Stimulated activated CD8-positive, alpha-beta memory T cell treated with anti-CD3 and anti-CD28 coated beads, Interleukin-4, amount 100 ng/mL, for 1 hour (primary cell): ENCODE measurements at places on chromosomes 5 and 9.

GRCh38 chr5:157575381-157576020 is at the start of gene ADAM19:
ADAM19 (minus strand) TSS chr5:157575775; CDS start chr5:157575696, 79 bp downstream.
- peak; percentile 32 for DNase-seq

- no peak for DNase-seq
These were observed 2.8 kb upstream of the PRLR start for GRCh38 chr5:35233121-35233520.

GRCh38 chr9:111857555-111858211 is 38.9 kb upstream of the UGCG start:
- DNase-seq, result no peak

DNA sequence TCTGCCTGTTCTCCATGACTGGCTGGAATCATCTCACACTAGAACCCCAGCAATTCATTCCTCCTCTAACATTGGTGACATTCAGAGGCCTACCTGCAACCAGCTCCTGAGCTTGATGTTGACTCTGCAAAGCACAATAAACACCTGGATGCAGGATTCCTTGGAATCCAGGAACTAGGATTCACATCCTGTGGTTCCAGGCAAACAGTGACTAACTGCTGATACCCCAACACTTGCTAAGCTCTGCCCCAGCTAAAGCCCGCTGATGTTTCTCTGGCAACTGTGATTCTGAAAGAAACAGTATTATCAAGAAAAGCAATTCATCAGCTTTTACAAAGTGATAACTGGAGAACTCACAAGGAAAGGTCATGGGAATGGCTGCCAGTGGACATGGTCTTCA is 29.2 kb downstream of the SUSD1 start:
- DNase-seq, result no peak

- no peak for DNase-seq
These were observed 302.7 kb downstream of the EPB41L4A start for GRCh38 chr5:112116371-112116770.

- DNase-seq, result no peak
These were observed at the start of gene ARL14EPL for GRCh38 chr5:116032094-116032517. ARL14EPL (plus strand) TSS chr5:116032472; CDS start chr5:116051466, 18,994 bp downstream.

DNA sequence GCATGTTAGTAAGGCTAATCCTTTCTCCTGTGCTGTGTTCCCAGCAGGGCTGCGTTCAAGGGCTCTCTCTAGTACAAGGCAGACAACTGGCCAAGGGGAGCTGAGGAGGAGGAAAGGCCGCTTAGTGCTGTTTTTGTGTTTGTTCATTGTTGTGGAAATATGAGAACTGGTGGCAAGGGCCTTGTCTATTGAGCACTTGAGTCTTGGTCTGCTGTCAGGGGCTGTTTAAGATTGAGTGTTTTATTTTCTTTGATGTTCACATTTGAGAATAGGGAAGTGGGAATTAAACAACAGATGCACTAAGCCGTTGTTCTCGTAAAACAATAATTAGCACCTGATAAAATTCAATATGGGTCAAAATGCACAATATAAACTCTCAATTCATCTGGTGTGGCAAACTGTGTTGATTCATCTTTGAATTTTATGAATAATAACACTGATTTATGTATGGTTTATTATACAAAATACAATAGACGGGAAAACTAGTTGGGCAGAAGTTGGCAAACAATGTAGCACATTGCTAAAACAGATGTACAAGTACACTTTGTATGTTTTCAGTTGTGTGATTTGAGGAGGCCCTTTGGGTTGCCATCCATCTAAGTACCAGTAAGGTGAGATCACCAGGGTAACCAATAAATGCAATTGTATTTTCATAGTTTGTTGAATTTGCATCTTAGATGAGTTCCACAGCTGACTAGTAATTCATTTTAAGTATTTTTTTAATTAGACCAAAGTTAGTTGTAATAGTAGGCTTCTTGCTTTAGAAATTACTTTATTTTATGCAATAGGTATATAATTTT is 97.6 kb upstream of the GRHPR start:
- no peak for DNase-seq

DNA sequence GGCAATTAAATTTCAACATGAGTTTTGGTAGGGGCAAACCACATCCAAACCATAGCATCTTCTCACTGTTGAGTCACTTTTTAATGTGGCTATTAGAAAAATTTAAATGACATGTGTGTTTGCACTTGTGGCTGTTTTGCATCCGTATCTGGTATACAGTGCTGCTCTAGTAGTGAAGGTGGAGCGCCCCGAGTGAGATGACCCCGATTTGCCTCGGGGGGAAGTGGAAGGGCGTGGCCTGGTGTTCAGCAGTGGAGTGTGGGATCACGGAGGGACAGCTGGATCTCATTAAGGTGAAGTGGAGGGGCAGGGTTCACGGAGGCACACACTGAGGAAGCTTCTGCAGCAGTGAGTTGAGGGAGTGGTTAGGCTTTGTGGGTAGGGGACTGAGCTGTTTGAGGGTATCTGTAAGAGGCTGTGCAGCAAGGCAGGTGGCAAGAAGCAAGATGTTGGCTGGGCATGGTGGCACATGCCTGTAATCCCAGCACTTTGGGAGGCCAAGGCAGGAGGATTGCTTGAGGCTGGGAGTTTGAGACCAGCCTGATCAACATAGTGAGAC is 6.2 kb upstream of the GMCL2 start:
- DNase-seq, result no peak

DNA sequence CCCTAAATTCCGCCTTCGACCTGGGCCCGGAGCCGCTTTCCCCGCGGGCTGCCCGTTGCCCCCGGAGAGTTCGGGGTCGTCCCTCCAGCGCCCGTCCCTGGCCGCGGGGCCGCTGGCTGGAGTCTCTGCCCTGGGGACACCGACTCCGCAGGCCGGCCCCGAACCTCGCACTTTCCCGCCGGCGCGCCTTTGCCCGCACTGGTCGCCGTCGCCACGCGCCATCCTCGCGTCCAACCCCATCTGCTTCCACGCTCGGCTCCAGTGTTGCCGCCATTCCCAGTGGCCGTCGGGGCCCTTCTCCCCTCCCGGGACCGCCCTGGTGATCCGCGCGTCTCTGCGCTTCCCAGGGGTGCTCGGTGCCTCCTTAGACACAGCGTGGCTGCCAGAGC is 11.0 kb downstream of the LHX3 start:
- DNase-seq, result no peak

GRCh38 chr9:119522381-119522780 is 153.1 kb upstream of the BRINP1 start:
- no peak for DNase-seq

DNA sequence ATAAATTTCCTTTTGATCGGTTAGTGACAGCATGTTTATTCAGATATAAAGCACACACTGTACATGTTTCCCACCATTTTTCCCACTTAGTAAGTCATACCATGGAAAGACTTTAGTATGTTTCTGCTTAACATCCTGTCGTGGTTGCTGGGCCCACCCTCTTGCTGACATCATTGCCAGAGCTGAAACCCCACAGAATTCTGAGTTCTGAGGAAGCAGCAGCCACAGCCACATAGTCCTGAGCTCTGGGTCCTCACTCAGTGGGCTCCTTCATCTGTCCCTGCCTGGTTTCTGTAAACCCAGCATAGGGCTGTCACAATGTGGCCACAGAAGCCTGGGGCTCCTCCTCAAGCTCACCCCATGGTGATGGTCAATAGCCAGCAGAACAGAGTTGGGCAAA is 441.5 kb downstream of the ENC1 start:
- no peak for DNase-seq

GRCh38 chr9:123329329-123329955 is 26.6 kb upstream of the CRB2 start:
- DNase-seq, result no peak

- no peak for DNase-seq
These were observed 100.3 kb downstream of the FBXW11 start for GRCh38 chr5:171906066-171906570.

DNA sequence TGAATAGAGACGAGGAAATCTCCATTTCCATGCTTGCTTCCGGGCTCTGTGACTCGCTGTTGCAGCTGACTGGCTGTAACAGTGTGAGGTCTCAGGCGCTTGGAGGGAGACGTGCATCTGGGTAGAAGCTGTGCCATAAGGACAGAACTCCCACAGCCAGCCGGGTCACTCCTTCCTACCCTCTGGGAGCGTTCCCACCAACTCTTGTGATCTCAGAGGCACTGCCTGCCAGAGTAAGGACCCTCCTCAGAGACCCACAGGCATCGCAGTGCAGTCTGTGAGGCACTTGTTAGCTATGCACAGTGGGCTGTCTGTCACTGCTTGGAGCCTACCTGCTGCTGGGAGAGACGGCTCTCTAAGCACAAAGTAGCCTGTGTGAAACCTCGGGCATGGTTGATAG is 203.4 kb upstream of the SEMA6A start:
- DNase-seq, result no peak

DNA sequence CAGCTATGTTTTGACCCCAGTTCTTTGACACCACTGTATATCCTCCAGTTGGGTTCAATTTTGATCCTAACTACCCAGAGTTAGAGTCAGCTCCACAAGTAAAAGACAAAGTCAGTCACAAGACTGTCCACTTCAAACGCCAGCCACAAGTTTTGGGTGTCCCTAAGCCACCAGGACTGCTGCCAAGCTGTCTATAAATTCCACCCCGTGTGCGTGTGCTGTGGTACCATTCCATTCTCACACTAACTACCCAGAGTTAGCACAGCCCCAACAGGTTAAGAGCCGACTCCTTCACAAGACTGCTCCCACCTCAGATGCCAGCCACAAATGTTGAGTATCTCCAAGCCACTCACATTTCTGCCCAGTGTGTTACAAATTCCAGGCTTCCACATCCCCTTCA is 56.7 kb downstream of the APC start:
- no peak for DNase-seq

- no peak for DNase-seq
These were observed 308.6 kb upstream of the EFNA5 start for GRCh38 chr5:107979291-107979690.

GRCh38 chr5:21236971-21237427 is 1249.0 kb upstream of the CDH18 start:
- no peak for DNase-seq

GRCh38 chr5:80181618-80182211 is 74.1 kb downstream of the SERINC5 start:
- no peak for DNase-seq

GRCh38 chr9:20078246-20078645 is 289.4 kb upstream of the SLC24A2 start:
- no peak for DNase-seq

GRCh38 chr5:172713113-172713808 is 57.7 kb downstream of the DUSP1 start:
- DNase-seq, result peak; percentile 65

DNA sequence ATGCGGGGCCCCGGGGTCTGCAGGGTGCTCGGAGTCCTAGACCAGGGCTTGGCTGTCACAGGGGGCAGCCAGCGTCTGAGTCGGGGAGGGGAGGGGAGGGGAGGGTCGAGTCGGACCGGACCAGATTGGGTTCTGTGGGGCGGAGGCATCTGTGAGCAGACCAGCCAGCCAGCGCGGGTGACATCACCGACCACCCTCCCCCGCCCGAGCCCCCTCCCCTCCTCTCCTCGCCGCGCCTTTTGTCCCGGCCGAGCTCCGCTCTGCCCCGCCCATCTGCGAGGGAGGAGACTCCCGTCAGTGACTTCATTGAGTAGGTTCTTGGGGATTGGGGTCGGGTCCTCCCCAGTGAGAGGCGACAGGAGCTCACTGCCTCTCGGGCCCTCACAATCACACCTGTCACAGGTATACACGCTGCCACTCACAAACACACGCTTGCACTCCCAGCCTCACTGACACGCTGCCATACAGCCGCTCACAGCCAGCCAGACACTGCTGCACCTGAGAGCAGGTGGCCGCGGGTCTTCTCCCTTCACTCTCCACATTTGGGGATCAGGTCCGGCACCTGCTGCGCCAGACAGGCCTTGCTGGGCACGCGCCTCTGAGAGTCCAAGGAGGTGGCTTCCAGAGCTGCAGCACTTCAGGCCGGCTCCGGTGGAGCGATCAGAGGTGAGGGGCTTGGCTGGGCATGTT is 546 bp downstream of the DNAJB5 start:
- DNase-seq, result no peak

DNA sequence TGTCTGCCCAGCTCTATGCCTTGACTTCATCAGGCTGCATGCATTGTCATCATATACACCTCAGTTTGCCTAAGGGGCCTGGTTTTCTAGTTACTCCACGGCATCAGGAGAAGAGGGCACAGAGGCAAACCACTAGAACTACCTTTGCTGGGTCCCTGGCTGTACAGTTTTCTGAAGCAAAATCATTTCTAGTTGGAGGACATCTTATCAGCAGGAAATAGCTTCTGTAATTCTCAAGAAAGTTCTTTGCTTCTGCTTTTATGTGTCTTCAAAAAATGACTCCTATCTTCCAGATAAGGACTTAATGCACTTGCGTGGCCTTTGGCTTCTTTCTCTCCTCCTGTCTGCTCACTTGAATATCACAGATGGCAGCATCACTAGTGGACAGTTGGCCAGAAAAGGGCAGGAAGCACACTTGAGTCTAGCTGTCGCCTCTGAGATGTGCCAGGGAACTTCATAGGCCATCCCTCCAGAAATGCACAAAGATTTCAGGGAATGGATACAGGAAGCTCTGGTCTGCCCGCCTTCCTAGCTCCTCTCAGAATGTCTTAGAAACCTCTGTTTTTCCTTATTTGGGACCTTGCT is 22.4 kb upstream of the LTC4S start:
- DNase-seq, result no peak

GRCh38 chr9:110334871-110335270 is 2.8 kb downstream of the TXNDC8 start:
- no peak for DNase-seq

DNA sequence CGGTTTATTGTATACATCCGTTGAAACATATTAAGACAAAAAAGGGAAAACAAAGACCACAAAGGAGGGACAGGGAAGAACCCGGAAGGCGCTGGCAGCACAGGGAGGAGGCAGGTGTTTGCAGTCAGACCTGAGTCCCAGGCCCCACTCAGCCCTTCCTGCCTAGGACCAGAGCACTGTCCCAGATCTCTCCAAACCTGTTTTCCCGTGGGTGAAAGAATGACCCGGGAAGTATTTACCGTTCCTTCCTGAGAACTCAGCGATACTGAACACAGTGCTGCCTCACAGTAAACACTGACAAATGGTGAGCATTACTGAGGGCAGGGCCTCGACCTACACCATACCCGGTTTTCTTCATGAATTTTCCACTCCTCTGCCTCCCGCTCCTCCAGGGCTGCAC is 1.2 kb downstream of the ABO start:
- no peak for DNase-seq

GRCh38 chr9:37083654-37084053 is 36.7 kb upstream of the ZCCHC7 start:
- no peak for DNase-seq
